Stimulated activated CD4-positive, alpha-beta T cell treated with anti-CD3 and anti-CD28 coated beads, Interleukin-4, amount 100 ng/mL, for 4 hours (primary cell): ENCODE measurements at places on chromosomes 7 and 10.
A peak's percentile ranks its signal among the peaks of the same experiment; 100 is the strongest.

DNA sequence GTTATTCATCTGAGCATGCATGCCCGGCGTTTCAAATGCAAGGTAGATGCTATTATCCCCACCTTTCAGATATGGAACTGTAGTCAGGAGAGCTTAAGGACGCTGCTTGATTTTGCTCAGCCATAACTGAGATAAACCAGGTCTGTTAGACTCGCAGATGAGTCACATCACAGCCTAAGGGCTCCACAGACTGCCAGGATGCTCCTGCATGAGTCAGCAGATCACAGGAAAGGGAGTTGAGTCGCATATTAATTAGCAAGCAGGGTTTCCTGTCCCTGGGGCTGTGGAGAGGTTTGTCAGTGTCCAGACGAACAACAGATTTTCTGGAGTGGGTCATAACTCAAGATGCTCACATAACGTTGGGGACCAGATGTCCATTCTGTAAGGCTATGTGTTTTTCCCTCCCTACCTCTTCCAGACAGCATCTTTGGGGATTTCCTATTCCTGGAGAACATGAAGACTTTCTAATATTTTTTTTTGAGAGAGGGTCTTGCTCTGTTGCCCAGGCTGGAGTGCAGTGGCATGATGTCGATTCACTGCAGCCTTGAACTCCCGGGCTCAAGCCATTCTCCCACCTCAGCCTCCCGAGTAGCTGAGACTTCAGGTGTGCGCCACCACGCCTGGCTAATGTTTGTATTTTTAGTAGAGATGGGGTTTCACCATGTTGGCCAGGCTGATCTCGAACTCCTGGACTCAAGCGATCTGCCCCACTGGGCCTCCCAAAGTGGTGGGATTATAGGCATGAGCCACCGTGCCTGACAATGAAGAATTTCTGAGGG lies 36.7 kb downstream of the PFKFB3 start:
- peak; percentile 46 for DNase-seq

DNA sequence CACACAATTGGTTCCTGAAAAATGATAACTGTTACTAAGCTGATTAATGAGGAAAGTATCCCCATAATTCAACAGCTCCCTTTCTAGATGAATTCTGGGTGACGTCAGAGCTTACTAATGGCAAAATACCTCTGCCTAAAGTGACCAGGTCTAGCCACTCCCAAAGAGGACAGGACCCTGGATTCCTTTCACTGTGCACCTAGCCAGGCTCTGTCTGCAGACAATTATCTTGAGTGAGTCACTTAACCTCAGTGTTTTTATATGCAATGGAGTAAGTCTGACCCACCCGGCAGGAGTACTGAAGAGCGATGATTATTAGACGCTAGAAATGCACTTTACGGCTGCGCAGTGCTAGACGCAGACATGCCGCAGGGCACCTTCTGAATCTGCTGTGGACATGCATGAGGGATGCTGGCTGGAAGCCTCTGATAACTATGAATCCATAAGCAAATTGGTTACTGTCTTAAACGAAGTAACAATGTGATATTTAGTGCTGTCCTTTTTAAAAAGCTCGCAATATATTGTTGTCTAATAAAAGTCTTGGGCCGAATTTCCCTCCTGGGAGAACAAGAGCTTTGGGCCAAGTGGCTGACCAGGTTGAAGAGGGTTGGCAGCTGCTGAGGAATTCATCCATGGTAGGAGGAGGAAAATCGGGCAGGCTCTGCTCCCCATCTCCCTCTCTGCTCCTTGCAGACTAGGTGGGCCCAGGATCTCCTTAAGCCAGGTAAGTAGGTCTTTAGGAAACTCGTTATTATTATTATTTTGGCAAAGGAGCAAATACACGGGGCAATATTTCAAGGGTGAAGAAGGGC lies 4.6 kb upstream of the INPP5A start:
- no peak for DNase-seq

- DNase-seq: no peak
Observed at GRCh38 chr10:67697724-67698131, 1.7 kb upstream of the CTNNA3 start.

GRCh38 chr7:4244635-4245034 lies 437.5 kb upstream of the FOXK1 start:
- DNase-seq: no peak

- DNase-seq: no peak
Observed at GRCh38 chr7:102146122-102146521, 140.5 kb upstream of the SH2B2 start.

GRCh38 chr10:8346861-8347260 lies 292.4 kb downstream of the GATA3 start:
- DNase-seq: no peak

GRCh38 chr7:80826520-80827238 lies 92.2 kb downstream of the SEMA3C start:
- no peak for DNase-seq

- DNase-seq: no peak
Observed at GRCh38 chr10:69345890-69346474, 67.7 kb downstream of the HK1 start.

DNA sequence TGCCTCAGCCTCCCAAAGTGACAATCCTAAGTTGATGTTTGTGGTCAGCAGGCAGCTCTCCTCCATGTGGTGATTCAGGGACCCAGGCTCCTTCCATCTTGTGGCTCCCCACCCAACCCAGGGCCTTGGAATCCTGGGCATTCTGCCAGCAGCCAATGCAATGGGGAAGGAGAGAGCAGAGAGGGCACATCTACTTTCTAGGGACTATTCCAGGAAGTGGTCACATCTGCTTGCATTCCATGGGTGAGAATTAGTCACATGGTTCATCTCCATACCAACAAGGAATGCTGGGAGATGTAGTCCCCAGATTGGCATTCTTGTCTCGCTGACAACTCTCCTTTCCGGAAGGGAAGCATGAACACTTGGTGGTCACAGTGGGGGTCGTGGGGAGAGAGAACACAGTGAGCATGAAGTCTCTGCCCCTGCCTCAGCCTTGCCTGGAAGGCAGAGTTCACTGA lies 9.9 kb upstream of the SRRM3 start:
- no peak for DNase-seq

DNA sequence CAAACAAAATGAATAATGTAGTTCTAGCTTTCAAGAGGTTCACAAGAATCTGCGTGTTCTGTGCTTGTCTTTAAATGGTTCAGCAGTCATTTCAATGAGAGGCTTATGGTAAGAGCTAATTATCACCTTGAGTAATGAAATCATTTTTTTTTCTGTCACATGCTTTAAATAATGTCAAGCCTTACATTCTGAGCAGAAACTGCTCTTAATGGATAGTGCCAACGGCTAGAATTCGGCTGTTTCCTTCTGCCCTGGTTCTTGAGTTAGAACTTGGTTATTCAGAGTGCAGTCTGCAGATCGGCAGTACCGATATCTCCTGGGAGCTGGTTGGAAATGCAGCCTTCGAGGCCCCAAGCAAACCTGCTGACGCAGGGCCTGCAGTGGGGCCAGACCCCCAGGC lies 316.2 kb downstream of the CAMK1D start:
- DNase-seq: no peak

DNA sequence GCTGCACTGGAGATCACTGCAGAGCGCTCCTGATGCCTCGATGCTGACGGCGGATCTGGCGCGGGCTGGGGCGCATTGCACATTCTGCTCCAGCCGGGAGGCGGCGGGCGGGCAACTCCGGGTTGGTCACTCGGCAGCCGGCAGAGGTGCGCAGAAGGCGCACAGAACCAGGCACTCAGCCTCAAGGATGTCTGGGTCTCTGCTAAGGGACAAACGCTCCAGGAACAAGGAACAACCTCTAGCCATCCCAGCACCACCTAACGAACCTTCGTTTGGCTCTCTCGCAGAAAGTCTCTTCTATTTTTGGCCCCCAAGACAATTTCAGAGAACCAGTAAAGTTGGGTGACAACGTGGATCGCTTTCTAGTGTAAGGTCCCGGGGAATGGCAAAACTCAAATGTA lies 254.6 kb downstream of the OTUD1 start:
- DNase-seq: no peak

DNA sequence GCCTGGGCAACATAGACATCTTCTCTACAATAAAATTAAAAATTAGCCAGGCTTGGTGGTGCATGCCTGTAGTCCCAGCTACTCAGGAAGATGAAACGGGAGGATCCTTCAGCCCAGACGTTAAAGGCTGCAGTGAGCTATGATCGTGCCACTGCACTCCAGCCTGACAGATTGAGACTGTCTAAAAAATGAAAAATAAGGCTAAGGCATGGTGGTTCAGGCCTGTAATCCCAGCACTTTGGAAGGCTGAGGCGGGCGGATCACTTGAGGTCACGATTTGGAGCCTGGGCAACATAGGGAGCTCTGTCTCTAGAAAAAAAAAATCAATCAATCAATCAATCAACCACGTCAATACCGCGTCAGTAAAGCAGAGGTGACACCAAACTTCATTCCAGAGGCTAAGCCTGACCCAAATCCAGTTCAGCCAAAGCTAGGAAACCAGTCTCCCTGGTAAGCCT lies 31.1 kb downstream of the MRPS24 start:
- no peak for DNase-seq

DNA sequence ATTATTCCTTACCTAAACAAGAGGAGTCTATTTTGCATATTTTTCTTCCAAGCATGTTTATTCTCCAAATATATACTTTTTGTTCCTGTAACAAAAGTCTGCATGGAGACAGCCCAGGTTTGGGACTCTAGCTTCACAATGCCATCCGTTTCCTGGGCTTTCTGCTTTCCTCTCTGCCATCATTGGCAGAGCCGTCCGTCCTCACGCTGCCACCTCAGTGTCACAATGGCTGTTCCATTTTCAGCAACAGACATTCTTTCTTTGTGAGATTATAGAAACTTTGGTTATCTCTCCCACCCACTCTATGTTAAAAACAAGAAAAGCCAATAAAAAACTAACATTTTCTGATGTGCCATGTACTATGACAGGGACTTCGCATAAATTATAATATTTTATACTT lies 825.2 kb downstream of the REEP3 start:
- DNase-seq: no peak

DNA sequence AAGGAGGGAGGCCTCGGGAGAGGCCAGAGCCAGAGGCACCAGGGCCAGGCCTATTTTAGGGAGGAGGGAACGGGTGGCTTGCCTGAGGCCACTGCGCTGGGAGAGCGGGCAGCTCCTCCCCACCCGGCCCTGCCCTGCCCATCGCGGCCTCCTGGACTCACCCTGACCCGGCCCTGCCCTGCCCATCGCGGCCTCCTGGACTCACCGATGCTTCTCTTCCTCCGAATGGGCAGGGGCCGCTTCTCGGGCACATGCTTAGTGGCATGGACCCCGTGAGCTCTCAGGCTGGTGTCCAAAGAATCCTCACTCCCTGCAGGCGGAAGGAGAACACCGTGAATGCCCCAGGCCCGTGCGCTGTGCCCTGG lies 7.5 kb downstream of the PDGFA start:
- no peak for DNase-seq
